ENCODE measurements at places on chromosomes 3 and 15.

- no peak for DNase-seq
Measured at GRCh38 chr15:98131924-98132323, 171.4 kb downstream of the ARRDC4 start.

DNA sequence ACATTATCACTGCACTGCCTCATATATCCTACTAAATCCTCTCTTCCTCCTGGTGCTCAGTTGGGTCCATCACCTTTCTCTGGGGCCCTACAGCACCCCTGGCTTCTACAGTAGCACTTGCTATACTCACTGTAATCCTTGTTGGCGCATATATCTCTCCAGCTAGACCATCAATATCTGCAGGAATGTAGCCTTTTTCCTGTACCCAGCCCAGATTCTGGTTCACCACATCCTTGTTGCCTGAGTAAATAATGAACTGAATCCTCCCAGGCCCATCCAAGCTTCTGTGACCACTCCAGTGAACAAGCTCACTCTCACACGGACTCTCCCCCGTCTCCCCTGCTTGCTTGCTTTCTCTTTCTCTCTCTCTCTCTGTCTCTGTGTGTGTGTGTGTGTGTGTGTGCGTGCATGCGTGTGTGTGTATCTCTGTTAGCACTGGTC is 62.5 kb upstream of the LIPC start:
- peak; percentile 92 for DNase-seq

DNA sequence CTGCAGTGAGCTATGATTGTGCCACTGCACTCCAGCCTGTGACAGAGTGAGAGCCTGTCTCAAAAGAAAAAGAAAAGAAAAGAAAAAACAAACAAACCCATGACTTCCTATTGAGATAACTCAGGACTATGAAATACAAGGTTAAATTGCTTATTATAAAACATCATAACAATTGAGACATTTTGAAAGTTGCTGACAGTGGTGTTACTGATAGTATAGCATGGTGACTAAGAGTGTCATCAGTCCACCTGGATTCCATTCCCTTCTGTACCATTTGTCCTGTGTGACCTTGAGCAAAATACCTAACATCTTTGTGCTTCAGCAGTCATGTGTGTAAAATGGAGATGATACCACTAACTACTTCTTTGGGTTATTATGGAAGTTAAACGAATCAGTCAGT is 49.1 kb downstream of the ARHGEF26 start:
- DNase-seq: no peak

DNA sequence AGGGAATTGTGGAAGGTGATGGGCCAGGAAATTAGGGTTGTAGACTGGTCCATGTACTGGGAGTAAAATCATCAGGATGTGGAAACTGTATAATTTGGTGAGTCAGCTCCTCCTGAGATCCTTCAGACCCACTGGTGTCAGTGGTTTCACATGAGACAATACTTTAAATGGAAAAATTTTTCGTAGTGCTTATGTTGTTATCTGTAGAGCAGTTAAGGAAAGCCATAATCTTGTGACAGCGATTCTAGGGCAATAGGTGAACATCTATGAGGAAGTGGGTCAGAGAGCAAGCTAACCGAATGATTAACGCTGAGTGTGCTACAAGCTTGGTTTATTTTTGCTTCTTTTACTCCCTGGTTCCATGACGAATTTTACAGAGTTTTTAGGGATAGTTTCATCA is 200.6 kb downstream of the CADM2 start:
- no peak for DNase-seq

DNA sequence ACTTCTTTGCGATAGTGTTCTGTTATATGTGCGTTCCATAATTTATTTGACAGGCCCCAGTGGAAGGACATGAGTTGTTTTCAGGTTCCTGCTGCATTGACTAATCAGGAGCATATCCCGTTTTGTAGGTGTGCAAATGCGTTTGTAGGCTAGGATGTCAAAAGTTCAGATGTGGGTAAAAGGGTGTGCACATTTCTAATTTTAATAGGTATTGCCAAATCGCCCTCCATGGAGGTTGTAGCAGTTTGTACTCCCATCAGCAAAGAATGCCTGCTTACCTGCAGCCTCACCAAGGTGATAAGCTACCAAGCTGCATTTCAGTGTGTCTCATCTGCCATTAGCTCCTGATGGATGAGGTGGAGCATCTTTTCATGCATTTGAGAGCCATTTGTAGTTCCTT is 36.3 kb downstream of the KLF13 start:
- no peak for DNase-seq

DNA sequence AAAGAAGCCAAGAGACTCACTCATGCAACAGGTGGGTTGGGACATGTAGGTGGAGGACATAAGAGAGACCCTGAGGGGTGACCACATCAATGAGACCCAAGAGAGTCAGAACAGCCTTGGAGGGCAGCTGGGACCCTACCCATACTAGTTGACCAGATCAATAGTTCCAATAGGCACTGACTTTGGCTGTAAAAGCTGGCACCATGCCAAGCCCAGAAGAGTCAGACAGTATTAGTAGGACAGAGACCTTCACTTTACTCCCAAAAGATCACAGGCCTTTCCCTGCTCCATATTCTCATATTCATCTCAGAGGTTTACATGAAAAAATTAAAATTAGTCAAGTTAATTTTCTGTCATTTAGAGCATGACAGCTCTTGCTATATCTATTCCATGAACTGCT is 20.9 kb upstream of the GABRR3 start:
- no peak for DNase-seq

GRCh38 chr3:188320757-188321156 is 166.8 kb downstream of the LPP start:
- no peak for DNase-seq

- no peak for DNase-seq
Measured at GRCh38 chr3:134675726-134676256, 25.0 kb upstream of the KY start.

DNA sequence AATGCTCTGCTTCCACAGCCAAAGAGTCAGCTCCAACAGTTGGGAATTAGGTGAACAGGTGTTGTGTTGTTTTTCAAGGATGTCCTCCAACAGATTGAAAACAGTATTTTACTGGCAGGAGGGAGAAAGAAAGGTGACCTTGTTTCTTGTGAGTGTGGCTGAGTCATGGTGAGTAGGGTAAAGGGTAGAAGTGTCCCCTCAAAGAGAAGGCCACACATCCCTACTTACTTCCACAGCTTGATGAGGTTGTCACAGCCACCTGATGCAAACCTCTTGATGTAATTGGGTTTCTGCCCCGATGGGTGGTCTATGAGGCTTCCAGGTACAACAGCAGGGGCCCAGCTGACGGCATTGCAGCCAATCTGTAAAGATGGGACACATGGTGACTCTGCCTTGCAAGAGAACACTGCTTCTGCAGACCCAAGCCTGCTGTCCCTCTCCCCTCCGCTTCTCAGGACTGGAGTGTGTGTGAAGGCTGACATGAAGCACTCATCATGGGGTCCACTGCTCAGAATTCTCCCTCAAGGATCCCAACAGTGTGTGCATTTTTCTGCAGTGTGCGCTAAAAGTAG is 12.7 kb upstream of the GHRL start:
- DNase-seq: no peak

DNA sequence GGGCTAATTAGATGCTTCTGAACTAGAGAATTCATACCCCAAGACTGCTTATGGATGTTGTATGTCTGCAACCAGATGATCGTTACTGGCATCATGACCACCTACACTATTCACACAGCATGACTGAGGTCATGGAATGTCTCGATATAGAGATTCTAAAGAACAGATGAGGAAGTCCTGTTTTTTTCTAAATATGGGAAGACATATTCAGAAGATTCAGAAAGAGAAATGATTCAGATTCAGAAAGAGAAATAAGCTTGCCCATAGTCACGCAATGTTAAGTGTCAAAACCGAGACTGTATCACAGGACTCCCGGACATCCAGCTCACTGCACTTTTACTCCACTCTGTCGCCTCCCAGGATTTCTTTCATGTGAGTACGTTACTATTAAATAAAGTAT is 136.2 kb downstream of the TPRG1 start:
- DNase-seq: no peak

DNA sequence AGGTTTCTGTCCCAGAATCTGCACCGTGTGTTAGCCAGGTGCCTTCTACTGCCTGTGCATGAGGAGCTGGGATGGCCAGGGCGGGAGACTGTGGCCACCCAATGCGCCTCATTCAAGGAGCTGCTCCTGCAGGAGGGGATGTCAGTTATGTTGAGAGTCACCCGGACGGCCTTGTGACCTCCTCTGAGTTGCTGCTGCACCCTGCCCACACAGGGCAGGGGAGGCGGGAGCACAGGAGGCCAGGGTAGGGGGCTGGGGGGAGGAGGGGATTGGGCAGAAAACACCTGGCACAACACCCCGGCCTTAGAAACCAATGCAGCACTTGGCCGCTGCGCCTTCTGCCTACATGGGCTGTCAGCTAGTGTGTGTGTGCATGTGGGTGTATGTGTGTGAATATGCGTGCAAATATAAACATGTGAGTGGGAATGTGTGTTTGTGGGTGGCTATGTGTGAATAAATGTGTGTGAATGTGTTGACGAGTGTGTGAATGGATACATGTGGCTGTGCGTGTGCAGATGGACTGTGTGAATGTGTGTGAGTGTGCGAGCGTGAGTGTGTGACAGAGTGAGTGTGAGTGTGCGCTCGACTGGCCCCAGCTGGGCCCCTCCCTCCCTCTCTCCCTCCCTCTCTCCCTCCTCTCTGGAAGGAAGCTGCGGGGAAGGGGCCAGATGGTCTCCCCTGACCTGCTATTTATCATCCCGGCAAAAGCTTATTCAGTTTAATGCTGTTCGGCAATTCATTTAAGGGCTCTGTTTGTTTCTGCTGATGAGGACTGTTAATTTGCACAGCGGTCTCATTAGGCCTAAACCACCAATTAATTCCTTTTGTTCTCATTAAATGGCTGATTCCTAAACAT is 106.9 kb downstream of the TLE3 start:
- no peak for DNase-seq

- peak; percentile 25 for DNase-seq
Measured at GRCh38 chr3:111534701-111535100, 7.3 kb upstream of the CD96 start.

DNA sequence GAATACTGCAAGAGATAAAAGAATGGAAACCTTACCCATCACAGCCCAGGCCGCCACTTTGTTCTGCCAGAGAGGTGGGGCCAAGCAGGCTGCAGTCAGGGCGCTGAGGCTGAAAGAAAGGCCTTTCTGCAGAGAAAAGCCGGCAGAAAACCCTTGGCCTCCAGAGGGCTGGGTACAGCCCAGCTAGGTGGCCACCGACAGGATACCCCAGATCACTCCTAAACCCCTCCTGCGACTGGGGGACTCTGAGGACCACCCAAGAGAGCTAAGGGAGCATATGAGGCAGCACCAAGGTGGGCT is 69.3 kb downstream of the SMAD6 start:
- DNase-seq: no peak

DNA sequence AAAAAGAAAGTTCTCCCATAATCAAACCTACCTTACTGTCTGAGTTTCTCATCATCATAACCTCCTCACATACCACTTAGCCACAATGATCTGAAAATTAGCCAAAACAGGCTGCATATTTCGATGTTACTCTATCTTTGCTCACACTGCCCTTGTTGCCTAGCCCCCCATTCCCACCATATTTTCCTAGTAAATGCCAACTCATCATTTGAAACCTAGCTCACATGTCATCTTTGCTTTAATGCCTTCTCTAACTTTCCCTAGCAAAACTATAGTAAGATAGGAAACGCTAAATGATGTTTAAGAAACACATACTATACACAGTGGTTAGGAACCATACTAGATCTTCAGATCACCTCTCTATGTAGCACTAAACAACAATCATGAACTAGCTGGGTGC is 64.9 kb downstream of the INO80 start:
- no peak for DNase-seq

GRCh38 chr3:101170062-101170771 is 150.2 kb downstream of the IMPG2 start:
- no peak for DNase-seq

DNA sequence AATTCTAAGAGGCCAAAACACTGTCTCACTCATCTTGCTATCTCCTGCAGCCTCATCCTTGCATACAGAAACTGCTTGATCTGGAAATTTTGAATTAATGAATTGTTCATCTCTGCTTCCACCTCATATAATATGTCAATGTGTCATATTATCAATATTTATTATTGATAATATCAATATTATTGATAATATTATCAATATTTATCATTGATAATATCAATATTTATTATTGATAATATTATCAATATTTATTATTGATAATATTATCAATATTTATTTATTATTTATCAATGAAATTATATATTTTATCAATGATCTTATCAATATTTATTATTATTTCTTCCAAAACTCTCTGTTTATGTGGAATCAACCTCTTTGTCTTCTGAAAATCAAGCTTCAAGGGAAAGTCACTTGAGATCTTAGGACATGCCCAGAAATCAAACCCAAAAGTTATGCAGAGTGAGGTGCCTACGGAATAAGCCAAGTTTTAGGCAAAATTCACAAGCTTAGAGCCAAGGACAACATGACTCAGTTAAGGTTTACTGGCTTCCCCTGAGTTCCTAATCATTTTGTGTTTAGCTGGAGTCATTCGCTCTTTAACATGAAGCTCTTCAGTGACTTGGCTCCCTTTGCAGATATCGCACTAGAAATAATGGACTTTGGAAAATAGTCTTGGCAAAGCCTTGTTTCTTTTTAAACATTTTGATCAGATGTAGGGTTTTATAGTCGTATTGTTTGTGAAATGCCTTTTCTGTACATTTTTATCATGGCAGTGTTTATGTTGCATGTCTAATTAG is 297.1 kb upstream of the RARB start:
- DNase-seq: no peak

DNA sequence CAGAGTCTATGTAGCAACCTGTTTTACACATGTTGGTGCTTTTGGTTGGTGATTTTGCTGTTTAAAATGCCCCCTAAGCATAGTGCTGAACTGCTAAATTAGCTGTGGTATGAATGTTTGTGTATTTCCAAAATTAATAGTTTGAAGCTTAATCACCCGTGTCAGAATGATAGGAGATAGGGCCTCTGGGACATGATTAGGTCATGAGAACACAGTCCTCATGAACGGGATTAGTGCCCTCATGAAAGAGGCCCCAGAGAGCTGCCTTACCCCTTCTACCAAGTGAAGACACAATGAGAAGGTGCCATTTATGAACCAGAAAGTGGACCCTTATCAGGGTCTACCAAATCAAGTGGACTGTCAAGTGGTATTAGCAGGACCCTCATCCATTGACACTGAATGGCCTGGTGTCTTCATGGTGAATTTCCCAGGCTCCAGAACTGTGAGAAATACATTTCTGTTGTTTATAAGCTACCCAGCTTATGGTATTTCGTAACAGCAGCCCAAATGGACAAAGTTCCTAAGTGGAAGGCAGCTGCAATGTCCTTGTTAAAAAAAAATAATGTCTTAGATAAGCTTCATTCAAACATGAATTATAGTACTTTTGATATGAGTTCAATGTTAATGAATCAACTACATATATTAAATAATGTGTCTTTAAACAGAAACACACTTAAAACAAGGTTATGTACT is 37.7 kb upstream of the FRMD4B start:
- DNase-seq: no peak

- no peak for DNase-seq
Measured at GRCh38 chr15:74826364-74826819, at the start of gene CPLX3. TSS of gene CPLX3 (plus strand) at chr15:74826627. CDS start at chr15:74826704, 77 bp downstream.

DNA sequence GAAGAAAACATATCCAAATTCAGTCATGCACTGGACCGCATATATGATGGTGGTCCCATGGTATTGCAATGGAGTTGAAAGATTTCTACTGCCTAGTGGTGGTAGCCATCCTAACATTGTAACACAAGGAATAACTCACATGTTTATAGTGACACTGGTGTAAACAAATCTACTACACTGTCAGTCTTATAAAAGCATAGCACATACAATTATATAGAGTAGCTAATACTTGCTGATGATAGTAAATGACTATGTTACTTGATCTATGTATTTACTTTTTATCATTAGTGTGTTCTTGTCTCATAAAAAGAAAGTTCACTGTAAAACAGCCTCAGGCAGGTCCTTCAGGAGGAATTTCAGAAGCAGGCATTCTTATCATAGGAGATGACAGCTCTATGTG is 96.0 kb upstream of the CDIN1 start:
- DNase-seq: no peak

Measured in kidney epithelial cell (primary cell).